Smooth muscle cell of the umbilical artery (primary cell): ENCODE measurements at places on chromosomes 13 and 19. TPM values are rescaled to one million over a fixed set of nuclear protein-coding genes. Genes with fewer than 3 reads are reported as not detected.

Gene KLK15
- not detected in 2 replicates for total RNA-seq

Gene CEACAM8
- not detected in 2 replicates for total RNA-seq

Gene PCSK4
- 1.2 and 1.7 TPM in 2 replicates for total RNA-seq

Gene CRYL1
- total RNA-seq = 10.2 and 11.6 TPM in 2 replicates

Gene LILRB1
- not detected in 2 replicates for total RNA-seq
